Left ventricle myocardium inferior (tissue), 1 donor: ENCODE measurements at places on chromosomes 6 and 20.

DNA sequence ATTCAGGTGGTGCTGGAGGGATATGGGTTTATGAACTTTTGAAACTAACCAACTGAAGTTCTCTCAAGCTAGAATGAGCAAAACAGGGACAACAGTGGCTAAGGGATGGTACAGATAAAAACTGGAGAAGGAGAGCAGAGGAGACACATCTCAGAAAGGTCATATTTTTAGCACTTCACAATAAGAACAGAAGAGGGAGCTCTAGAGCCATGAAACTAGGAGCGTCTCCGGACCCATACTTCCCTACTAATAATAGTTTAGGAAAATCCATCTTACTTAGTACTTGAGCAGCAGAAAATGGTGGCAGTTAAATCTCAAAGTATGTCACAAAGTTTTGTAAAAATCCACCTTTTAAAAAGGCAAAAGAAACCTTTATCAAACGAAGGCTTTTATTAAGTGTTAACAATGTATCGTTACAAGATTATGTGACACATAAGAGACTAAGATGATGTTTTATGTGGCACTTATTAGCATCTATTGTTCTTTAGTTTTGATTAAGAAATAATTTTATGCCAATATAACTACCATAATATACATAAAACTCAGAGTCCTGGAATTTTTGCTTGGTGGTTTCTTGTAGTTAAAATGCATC is 278.6 kb downstream of the TBC1D32 start:
- DNase-seq, result no peak

DNA sequence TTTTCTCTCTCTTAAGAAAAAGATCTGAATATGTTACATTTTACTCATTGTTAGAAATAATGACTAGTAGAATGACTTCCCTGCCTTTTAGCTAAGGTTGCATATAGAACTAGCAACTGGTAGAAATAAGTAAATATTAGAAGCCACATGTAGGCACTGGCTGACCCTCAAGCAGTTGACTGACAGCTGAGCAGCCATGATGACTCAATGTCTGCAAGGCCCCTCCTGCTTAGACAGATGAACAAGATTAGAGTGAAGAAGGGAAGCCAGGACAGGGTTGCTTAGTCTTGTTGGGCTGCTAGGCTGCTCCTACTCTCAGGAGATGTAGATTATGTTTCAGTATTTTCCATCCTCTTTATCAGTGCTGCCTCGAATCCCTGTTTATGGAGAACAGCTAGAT is 6.5 kb downstream of the MEP1A start:
- DNase-seq, result no peak

- DNase-seq, result no peak
Observed at GRCh38 chr6:18260448-18261106, 3.8 kb downstream of the DEK start.

DNA sequence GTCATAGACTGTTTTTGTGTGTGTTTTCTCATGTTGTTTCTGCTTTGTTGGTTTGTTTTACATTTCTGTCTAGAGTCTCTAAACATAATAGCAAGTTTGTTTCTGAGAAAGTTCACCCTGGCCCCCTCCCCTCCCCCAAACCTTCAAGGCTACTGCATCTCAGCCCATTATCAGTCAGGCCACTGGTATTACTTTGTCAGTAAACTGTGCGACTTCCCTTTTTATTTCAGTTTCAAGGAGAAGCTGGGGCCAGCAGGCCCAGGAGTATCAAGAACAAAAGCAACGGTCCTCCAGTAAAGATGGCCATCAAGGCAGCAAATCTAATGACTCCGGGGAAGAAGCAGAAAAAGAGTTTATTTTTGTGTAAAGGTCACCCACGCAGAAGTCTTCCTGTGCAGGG is 32.8 kb upstream of the SCGN start:
- DNase-seq, result no peak

DNA sequence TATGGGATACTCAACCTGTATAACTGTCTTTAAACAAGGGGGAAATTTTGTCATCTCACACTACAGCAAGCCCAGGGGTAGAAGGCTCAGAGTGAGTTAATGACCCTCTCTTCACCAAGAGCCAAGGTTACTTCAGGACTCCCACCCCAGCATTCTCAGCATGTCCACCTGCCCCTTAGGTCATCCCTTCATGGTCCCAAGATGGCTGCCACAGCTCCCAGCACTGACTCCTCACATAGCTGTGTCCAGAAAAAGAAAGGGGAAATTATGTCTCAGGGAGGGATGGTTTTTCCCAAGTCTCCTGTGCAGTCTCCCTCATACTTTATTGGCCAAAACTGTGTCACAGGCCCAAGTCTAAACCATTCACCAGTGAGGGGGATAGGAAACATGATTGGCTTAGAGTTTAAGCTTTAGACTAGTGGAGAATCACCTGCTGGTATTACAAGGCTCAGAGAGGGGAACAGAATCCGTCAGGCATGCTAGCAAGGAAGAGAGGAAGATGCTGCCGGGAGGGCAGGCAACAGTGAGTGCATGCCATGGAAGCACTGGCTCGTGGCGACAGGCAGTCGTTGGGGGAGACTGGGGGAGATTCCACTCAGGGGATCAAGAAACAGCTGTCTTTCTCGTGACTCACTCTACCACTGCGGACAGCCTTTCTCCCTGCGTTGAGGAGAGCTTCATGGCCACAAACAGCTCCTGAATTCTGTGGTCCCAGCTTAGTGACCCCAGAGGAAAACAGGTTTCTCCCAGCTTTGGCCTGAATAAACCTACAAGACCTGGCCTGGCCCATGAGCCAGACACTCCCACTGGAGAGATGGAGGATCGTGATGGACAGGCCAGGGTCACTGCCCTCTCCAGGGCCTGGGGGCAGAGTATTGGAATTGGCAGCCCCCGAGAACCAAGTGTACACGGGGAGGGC is 37.2 kb downstream of the HM13 start:
- DNase-seq, result no peak

DNA sequence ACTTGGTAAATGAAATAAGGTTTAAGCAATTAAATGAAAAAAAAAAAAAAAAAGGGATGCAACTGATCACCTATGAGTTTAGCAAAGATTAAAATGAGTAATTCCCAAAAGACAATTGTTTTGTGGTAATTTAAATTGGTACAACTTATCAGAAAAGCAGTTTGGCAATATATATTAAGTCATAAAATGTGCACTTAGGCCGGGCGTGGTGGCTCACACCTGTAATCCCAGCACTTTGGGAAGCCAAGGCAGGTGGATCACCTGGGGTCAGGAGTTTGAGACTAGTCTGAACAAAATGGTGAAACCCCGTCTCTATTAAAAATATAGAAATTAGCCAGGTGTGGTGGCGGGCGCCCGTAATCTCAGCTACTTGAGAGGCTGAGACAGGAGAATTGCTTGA is 7.9 kb downstream of the PHACTR2 start:
- DNase-seq, result no peak
